ENCODE measurements at places on chromosomes 11 and 22.

DNA sequence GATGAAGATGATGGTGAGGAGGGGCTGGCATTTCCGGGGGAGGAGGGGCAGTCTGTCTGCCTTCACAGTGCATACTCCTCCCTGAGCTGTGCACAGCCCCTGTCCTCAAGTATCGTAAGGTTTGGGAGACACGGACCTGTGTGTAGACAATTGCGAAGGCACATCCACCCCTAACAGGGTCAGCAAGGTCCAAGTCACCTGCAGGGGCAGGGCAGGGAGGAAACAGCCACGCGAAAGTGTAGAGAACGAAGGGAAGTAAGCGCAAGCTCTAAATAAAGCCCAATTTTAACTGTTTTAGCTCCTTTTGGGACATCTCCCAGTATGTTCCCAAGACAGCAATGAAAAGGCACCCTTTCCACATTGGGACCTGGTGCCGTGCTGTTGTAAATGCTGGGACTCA lies 448.2 kb downstream of the TBC1D22A start:
- DNase-seq: no peak

DNA sequence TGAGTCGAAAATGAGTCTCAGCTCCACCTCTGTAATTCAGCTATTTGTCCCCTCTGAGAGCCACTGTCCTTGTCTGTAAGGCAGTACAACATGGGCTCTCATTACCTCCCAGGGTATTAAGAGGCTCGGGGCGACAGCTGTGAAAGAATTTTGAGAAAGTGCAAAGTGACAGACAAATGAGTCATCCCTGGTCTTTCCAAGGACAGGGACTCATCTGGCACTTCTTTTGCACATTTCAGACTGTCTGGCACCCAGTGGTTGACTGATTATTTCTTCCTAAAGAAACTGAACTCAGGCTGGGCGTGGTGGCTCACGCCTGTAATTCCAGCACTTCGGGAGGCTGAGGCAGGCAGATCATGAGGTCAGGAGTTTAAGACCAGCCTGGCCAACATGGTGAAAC lies 62.1 kb upstream of the ARFGAP3 start:
- DNase-seq: peak; percentile 80

- peak; percentile 20 for DNase-seq
Observed at GRCh38 chr22:45335021-45335818, 25.5 kb downstream of the FAM118A start.

GRCh38 chr11:119790476-119790875 lies 61.5 kb upstream of the NECTIN1 start:
- no peak for DNase-seq

GRCh38 chr11:102762361-102762767 lies 18.1 kb downstream of the MMP10 start:
- DNase-seq: peak; percentile 65

- DNase-seq: no peak
Observed at GRCh38 chr11:126100716-126101115, 38.0 kb upstream of the CDON start.

DNA sequence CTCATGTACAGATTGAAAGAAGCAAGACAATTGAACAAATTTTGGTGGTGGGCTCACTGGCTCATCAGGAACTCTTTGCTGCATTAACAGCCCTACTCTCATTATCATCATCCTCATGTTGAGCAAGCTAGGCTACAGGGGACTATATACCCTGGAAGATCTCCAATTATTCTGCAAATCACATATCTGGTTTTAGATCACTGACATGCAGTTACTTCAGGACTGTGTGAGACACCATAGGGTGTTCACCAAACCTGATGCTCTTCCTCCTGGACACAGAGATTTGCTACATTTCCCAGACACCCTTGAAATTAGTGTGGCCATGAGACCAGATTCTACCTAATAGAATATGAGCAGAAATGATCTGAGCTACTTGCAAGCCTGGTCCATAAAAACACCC lies 23.0 kb upstream of the ME3 start:
- DNase-seq: peak; percentile 56

DNA sequence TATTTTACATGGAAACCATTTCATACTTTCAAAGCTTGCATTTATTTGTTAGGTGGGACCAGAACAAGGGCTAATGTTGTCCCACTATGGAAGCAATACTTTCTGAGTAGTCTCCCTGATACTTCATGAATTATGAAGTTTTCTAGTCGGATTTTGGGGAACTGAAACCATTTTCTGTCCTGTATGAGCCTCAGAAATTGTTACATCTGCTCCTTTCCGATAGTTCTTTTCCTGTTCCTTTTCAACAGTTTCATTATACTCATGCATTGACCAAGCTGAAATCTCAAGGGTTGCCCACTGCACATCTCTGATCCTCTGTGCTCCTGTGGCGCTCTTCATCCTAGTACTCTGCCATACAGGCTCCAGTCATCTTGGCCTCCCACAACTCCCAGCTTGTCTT lies 31.5 kb upstream of the GLYATL1 start:
- DNase-seq: no peak

GRCh38 chr11:98725471-98725870 lies 295.3 kb upstream of the CNTN5 start:
- peak; percentile 19 for DNase-seq

- DNase-seq: peak; percentile 56
Observed at GRCh38 chr22:44312766-44313165, at the start of gene SHISAL1. SHISAL1 (minus strand) TSS chr22:44312951; CDS start chr22:44300945, 12,006 bp downstream.
